ENCODE measurements at places on chromosomes 12 and 14.

DNA sequence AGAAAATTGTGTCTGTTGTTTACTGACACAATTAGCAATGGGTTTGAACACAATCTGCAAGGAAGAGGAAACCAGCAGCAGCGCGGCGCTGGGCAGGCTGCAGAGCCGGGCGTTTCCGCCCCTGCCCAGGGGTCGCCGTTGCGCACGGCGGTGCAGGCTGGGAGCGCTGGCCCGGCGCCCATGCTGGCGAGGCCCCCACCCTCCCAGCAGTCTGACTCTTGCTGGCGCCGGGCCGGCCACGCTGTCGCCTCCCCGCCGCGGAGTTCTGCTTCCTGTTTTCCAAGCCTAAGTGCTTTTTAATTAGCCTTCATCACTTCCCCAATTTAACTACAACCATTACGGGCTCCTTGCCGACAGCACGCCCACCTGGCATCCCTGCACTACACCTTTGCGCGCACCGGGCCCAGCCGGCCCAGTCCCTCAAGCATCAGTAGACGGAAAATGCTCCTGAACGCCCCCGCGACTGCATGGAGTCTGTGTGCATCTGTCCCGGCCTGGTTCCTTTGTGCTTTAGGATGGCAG lies 212.1 kb downstream of the GXYLT1 start:
- peak; percentile 35 for DNase-seq

DNA sequence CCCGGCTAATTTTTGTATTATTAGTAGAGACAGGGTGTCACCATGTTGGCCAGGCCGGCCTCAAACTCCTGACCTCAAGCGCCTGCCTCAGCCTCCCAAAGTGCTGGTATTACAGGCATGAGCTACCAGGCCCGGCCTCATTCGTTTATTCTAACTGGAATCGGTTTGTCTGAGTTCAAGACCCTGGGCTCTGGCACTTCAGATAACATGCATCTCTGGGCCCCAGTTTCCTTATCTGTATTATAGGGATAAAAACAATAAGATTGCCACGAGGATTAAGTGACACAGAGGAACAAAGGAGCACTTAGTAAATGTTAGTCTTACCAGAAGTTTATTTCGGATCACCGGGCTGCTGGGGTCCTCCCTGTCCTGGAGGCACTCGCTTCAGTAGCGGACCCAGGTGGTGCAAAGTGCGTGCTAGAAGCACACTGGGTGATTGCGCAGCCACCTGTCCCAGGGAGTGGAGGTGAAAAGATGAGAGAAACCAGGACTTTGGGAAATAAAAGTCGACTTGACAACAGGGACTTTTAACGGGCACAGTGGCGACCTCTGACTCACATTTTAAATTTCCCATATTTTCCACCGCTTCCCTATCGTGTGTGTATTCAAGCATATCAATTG lies 37.5 kb downstream of the ACACB start:
- DNase-seq: peak; percentile 40

- no peak for DNase-seq
Measured at GRCh38 chr14:33035416-33036194, 96.9 kb downstream of the NPAS3 start.

- DNase-seq: no peak
Measured at GRCh38 chr12:46024099-46024498, 33.7 kb upstream of the SCAF11 start.

DNA sequence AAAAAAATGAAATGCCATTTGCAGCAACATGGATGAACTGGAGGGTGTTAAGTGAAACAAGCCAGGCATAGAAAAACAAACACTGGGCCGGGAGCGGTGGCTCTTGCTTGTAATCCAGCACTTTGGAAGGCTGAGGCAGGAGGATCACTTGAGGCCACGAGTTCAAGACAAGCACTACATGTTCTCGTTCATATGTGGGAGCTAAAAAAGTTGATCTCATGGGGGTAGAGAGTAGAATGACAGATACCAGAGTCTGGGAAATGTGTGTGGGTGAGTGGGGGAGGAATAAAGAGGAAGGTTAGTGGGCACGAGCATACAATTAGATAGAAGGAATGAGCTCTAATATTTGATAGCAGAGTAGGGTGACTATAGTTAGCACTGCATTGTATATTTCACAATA lies 21.5 kb downstream of the CACNA2D4 start:
- DNase-seq: no peak

DNA sequence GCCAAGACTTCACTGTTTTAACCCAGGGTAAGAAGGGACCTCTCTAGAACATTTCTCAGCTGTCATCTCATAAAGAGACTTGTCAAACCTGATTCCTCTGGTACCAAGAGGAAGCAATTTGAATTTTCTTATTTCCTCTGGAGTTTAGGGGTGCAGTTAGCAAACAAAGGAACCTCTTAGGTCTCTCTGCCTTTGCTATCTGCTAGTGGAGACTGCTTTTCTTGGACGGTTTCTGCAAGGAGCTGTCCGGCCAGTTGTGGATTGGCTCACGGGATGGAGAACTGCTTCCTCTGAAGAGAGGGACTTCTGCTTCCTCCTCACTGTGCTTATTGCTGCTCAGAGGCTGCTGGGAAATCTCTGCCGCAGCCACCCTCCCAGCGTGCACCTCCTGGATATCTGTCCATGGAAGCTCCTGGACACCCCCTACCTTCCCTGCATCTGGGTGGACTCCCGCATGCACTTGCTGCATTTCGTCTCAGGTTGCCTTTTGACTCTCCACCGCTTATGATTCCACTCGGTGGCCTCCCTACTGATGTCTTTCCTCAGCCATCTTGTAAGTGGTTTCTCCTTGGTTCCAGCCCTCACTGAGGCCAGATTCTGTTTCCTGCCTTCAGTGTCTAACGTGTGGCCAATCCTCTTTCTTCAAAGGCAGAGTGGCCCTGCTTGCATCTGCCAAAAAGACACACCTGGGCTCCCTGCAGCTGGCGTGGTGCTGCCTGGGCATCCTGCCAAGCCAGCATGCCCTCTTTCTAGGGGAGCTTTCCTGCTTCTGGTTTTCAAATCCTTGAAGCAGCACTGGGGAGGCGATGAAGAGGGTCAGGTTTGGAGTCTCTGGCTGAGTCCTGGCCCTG lies 187.3 kb downstream of the CHST11 start:
- no peak for DNase-seq

- DNase-seq: no peak
Measured at GRCh38 chr14:104640681-104641080, 36.1 kb upstream of the TMEM179 start.

- DNase-seq: no peak
Measured at GRCh38 chr14:78633752-78634151, 463.6 kb downstream of the NRXN3 start.

DNA sequence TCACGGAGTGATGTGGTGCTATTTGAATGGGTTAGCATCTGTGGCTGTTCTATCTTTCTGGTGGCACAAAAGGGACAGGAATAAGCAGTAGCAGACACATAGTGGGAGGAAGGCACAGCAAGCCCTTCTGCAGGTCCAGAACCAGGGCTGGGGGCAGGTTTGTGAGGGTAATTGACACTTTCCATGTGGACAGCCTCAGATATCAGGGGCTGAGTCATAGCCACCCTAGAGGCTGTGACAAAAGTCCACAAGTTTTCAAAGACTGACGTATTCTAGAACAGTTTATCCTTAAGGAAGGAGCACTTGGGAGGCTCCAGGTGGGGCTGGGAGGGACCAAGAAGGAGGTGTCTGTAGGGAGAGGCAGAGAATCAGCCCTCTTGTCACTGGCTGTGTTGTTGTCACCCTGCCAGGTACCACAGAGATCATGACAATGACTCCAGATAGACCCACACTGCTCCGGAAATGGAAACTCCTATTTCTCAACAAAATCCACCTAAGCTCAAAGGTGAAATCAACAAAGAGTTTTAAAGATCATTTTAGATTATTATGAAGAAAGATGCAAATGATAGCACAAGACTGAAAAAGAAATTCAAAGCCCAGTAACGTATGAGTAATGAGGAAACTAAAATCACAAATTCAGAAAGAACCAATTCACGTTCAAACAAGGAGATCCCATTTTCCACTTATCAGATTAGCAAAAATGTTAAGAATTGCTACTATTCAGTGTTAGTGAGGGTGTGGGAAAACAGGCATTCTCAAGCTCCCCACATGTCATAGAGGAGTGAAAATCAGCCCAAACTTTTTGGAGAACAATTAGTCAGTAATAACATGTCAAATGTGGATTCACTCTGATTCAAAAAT lies 48.3 kb downstream of the NFKBIA start:
- peak; percentile 59 for DNase-seq

GRCh38 chr12:39805651-39806050 lies 186.0 kb upstream of the ABCD2 start:
- DNase-seq: no peak

DNA sequence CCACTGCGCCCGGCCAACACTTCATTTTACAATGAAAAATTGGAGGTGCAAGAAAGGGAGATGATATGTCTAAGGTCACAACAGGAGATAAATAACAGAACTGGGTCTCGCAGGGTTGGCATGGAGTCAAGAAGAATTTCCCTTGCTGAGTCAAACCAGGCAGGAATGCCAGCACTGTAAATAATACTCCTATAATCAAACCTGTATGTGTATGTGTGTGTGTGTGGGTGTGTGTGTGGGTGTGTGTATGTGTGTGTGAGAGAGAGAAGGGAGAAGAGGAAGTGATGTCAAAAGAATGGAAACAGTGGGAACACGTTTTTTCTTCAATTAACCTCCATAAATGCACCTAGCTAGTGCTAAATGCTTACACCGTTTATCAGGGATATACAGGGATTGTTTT lies 70.4 kb downstream of the TMEM116 start:
- DNase-seq: no peak

GRCh38 chr12:88562846-88563582 lies 17.3 kb downstream of the KITLG start:
- no peak for DNase-seq

GRCh38 chr12:85527192-85527591 lies 247.2 kb downstream of the ALX1 start:
- no peak for DNase-seq

GRCh38 chr12:84702001-84702400 lies 210.6 kb downstream of the SLC6A15 start:
- no peak for DNase-seq

DNA sequence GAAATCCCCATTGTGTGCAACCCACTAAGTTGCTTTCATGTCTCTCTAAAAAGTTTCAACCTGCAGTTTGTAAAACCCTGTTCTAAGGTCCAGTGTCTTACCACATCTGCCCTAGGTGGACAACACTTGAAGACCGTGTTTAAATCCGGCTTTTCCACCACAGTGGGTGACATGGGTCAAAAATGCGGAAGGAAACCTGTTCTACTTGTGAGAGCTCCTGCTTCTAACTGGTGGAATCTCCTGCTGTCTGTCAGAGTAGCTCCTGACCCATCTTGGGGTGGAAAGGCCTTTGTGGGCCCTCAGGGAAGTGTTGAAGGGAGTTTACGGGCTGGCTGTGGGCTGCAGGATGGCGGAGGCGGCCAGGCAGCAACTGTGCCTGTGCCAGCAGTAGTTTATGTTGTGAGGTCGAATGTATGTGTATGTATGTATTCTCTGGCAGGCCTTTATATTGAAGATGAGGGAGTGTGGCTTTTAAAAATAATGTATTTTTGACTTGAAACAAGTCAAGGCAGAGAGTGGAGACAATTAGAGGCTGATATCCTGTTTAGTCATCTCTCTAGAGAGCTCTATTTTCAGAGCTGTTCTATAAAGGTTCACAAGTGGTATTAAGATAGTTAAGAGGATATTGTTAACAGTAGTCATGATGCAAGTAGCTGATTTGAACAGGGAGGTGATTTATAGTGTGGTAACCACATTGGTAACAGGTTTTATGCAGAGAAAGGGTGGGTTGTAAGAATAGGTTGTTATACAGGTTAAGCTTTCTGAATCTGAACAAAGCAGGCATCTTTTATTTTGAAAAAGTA lies 67.0 kb downstream of the PRKCH start:
- DNase-seq: peak; percentile 71

DNA sequence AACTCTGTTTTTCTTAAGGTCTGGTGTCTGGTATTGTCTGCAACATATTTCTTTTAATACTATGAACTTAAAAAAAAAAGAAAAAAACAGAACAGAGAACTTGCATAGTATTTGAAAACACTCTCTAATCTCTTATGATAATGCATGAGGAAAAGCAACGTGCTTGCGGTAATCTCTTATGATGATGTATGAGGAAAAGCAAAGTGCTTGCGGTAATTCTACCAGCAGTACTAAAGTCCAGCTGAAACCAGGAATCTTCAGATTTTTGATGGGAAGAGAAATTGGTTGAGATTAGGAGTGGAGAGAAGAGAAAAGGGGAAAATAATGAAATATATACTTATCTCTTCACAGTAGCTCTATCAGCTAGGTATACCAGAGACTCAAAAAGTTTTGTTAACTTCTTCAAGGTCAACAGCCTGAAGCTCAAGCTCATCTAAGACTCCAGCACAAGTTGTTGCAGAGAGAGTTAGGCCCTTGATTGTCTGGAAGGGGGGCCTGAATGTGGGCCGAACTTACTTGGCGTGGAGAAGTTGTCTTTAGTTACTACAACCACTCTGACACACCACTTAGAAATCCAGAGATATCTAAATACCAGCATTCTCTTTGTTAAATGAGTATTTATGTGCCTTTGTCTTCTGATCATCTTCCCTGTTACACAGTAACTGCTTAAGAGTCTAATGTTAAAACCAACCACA lies 240.4 kb downstream of the PRKD1 start:
- DNase-seq: no peak

DNA sequence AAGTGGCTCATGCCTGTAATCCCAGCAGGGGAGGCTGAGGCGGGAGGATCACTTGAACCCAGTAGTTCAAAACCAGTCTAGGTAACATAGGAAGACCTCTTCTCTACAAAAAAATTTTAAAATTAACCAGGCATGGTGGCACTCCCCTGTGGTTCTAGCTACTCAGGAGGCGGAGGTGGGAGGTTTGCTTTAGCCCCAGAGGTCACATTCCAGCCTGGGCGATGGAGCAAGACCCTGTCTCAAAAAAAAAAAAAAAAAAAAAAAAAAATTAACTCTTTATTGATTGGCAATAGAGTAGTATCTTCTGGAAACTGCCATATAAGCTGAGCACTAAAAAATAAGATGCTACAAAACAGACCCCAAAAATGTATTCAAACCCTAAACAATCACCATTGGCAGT lies 69.5 kb downstream of the LLPH start:
- DNase-seq: no peak

DNA sequence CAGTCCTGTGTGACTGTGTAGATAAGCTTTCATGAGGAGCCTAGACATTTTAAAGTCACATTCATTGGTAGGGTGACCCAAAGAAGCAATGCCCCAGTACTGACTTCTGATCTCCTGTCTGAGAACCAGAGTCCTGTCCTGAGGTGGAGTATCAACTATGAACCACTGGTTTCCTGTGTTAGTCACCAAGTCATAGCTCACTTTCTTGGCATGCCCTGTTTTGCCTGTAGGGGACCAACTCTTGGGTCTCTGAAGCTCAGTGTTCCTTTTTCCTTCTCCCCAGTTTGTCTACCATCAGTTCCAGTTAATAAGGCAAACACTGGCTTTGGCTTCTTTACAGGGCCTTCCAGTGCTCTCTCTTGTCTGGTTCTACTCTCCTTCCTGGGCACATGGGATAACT lies 97.4 kb downstream of the C12orf75 start:
- no peak for DNase-seq

GRCh38 chr12:129563266-129563665 lies 340.6 kb downstream of the TMEM132D start:
- no peak for DNase-seq
